ENCODE measurements at places on chromosomes 6 and 20.

GRCh38 chr20:56440346-56441007 is 27.9 kb upstream of the RTF2 start:
- DNase-seq = no peak

DNA sequence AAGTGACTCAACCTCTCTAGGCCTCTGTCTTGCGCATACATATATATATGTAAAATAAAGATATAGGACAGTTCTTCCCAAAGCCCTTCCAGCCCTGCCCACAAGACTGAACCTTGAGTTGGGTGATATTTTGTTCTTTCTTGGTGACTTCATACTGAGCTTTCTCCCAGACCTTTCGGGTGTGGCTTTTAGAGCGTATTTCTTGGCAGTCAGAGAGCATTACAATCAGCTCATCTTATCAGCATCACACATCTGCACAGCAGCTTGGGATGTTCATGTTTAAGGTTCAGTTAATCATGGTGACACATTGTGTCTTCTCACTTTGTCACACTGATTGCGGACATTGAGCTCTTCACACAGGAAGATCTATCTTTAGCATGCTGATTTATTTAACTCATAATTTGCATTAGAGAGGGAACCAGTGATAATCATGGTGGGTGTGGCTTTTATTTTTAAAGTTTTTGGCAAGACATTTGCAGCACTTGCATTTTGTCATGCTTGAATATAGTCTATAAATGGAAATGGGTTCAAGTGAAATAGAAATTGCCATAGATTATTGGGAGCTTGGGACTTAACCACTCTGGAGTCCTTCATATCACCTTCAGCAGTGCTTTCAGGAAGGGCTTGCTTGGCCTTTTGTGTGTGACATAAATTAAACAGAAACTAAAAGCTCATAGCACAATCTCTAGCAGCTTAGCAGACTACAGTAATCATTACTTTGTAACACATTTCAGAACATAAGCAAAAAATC is 8.3 kb downstream of the KIF3B start:
- DNase-seq = no peak

DNA sequence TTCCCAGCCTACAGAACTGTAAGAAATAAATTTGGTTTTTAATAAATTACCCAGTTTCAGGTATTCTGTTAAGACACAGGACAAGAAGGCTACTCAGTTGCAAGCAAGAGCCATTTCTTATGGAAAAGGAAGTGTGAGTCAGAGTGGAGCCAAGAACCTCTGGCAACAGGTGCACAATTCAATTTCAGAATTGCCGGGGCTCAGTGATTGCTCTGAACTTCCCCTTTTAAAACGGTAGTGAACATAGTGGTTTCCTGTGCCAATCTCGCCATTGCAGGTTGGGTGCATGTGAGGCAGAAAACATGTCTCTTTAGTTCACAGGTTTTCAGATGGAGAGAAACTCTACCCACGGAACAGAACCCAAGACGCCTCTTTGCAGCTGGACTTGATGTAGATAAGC is 16.4 kb downstream of the PIGT start:
- DNase-seq = no peak

GRCh38 chr6:153817173-153817572 is 221.9 kb upstream of the OPRM1 start:
- DNase-seq = no peak

- no peak for DNase-seq
These were observed 36.9 kb downstream of the STK38 start for GRCh38 chr6:36510365-36510764.

GRCh38 chr6:55136916-55137315 is 37.4 kb upstream of the HCRTR2 start:
- DNase-seq = no peak

GRCh38 chr6:82976179-82976578 is 89.5 kb downstream of the UBE3D start:
- no peak for DNase-seq

- DNase-seq = no peak
These were observed 66.4 kb upstream of the PDE10A start for GRCh38 chr6:165729307-165729936.

DNA sequence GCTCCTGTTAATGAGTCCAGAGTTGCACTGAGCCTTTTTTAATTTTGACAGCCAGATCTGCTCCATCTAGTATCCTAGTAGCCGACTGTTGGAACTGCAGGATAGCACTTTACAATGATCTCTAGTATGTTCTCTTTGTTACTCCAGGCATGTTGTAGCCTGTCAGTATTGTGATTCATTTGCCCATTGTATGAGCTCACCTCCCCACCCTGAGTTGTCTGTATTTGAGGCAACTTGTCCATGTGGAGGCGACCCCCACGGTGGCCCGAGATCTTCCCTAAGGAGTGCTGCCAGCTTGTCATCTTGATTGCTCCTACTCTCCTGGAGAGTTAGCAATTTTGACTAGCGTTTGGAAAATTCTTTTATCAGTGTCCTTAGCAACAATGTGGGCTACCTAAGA is 67.2 kb downstream of the DHX35 start:
- no peak for DNase-seq

DNA sequence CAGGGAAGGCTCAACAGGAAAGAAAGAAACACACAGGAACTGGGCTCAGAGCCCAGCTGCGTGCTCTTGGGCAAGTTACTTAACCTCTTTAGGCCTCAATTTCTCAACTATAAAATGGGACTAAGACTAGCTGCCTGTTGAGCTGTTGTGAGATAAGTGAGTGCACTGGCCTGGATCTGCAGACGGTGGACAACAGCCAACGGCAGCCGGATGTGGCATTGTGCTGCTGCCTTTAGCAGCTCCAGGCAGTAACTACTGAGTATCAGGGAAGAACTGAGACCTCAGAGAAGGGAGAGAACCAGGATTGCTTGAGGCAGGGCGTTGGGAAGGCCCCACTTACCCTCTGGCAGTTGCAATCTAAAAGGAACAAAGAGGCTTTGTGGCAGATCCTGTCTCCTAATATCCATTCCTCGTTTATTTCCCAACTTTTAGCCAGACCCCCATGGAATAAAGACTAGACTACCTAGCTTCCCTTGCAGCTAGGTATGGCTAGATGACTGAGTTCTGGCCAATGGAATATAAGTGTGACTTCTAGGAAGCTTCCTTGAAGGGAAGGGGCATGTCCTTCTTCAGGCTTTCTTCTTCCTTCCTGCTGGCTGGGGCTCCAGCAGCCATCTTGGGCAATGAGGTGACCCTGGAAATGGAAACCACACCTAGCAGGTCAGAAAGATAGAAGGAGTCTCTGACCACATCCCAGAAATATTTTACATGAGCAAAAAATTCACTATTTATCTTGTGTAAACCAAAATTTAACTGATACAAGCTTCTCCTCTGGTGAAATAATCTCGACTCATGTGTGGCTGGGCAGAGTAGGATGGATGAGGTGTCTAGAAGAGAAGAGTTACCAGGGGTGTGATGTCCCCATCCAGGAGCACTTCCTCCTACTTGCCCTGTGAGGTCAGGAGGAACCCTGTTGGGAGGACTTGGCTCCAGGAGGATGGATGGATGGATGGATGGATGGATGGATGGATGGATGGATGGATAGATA is 67.6 kb downstream of the MRPL14 start:
- DNase-seq = no peak

DNA sequence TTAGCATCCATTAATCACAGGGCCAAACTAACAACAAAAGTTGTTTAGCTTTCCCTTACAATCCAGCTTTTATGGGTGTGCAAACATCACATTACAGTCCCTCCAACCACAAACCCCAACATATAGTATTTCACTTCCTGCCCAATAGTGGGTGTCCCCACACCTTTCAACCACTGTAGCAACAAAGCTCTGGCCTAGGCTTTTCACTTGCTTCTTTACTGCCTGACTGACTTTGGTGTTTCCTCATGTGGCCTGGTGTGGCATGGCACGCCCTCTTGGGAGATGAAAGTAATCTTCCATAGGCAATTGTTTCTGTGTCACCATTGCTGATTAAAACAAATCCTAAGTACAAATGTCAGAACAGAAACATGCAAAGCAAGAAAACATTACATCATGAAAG is 46.3 kb downstream of the MCM8 start:
- no peak for DNase-seq

DNA sequence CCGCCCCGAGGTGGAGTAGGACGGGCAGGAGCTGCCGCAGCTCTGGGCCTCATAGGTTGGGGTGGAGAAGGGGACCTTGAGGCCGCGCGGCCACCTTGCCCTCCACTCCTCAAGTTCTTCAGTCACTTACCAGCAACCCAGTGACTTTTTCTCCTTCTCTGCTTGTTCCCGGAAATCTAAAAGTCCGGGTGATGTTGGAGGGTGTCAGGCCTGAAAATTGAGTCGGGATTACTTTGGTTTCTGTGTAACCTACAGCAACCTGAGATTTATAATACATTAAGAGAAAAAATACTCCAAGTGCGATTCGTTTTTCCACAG is 338 bp downstream of the RWDD1 start:
- no peak for DNase-seq

DNA sequence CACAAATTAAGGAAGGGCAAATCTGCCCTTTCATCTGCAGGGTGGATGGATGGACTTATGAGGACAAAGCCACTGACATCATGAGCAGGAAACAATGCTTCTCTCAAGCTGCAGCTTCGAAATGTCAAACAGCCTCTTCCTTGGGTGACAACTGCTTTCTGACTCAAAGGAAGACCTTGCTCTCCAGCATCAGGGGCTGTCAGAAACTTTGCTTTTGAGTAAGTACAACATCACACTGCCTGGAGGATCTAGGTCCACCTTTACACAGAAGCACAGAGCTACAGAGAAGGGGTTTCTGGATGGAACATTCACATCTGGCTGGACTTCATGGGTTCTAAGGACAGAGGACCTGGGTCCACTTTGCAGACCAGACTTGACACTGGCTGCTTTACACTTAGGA is 5.9 kb downstream of the CST1 start:
- DNase-seq = no peak

Measured in AG04450 (cell line).